ENCODE measurements at places on chromosomes 7 and 10.

DNA sequence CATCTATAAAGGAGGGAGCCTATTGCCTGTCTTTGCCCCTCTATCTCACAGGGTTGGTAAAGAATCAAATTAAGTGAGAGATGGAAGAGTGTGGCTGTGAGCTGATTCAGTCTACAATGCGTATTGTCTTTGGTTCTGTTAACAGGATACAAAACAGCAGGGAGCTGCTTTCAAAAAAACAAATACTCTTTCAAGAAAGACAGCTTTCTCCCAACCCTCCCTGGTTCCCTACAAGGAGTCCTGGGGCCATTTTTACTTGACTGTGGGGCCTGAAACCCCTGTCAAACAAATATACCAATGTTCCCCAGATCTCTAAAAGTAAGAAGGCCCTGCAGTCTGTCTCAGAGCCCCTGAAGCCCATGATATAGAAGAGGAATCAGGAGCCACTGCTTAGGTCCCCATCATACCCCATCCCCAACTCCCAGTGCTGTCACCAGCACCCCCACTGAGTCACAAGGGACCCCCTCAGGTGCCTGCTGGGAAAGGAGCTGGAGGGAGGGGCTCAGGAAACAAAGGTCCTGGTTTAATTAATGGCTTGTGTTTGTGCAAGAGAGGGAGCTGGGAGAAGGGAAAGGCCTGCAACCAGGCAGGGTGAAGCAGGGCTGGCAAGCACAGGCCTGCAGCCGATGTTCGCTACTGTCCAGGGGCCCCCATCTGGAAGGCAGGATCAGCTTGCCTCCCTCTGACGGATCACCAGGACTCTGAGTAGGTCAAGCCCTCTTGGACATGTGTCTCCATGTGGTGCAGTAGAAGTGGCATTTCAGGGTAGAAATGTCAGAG, 182.0 kb upstream of the GHITM start:
- no peak for DNase-seq

DNA sequence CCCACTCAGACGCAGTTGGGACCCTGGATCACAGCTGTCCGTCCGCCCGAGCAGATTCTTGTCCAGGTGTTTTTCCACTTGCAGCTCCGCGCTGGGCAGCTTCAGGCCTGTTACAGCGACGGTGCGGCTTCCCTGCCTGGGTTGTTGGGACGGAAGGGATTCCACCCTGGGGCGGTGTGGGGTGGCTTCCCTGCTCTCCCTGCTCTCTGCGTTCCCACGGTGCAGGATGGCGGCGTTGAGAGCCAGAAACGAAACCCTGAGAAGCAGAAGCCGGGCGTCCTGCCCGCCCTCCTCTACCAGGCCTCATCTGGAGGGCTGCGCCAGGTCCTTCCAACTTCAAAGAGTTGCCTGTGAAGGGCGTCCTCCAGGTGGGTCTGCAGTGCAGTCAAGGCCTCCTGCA, 194.4 kb downstream of the ADARB2 start:
- no peak for DNase-seq

- no peak for DNase-seq
These were observed 43.0 kb downstream of the SLC25A40 start for GRCh38 chr7:87833130-87833529.

GRCh38 chr10:125565046-125565445, 117.9 kb downstream of the TEX36 start:
- DNase-seq = no peak

GRCh38 chr10:18968159-18968558, 80.4 kb upstream of the MALRD1 start:
- no peak for DNase-seq

DNA sequence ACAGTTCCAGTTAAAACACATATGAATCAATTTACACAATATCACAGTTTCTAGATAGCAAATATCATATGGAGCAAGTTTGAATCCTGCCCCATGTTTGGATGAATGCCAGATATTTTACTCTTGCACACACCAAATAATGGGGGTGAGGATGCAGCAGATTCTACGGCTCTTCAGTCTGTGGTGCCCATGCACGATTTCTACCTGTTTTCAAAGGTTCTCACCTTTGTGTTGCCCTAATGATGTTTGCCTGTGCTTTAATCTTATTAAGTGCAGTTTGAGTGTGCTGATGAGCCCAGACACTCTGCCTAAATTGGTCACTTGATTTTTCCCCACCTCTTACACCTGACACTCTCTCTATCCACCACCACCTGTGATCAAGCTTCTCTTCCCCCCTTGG, 119.6 kb downstream of the NPY start:
- no peak for DNase-seq

GRCh38 chr10:77351386-77351785, 286.2 kb downstream of the KCNMA1 start:
- no peak for DNase-seq

DNA sequence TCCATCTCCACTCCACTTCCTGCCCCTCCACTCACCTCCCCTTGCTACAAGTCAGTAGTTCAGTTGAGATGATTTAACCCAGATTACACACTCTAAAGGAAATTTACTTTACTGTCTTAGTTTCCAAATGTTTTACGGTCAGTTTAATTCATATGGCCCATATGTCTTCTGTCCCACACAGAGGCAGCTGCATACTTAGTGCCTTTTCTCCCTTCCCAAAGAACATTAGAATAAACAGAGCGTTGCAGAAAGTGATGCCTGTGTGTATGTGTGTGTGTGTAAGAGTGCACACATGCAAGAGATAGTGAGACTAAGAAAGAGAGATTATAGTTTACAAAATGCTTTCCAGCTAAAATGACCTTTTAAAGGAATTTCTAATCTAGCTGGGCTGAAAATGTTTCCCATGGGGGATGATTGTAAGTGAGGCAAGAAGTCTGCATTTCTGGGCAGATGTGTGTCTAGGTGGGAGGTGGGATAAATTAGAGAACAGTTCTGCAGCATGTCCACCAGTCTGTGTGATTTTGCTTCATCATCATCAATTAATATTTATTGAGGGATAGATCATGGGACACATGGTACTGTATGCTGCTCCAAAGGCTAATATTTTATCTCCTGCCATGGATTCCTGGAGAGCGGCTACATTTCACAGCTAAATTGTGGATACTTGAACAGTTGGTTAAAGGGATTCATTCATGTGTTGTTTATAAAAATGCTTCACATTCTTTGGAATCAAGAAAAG, 81.5 kb downstream of the NXPH1 start:
- DNase-seq = no peak

DNA sequence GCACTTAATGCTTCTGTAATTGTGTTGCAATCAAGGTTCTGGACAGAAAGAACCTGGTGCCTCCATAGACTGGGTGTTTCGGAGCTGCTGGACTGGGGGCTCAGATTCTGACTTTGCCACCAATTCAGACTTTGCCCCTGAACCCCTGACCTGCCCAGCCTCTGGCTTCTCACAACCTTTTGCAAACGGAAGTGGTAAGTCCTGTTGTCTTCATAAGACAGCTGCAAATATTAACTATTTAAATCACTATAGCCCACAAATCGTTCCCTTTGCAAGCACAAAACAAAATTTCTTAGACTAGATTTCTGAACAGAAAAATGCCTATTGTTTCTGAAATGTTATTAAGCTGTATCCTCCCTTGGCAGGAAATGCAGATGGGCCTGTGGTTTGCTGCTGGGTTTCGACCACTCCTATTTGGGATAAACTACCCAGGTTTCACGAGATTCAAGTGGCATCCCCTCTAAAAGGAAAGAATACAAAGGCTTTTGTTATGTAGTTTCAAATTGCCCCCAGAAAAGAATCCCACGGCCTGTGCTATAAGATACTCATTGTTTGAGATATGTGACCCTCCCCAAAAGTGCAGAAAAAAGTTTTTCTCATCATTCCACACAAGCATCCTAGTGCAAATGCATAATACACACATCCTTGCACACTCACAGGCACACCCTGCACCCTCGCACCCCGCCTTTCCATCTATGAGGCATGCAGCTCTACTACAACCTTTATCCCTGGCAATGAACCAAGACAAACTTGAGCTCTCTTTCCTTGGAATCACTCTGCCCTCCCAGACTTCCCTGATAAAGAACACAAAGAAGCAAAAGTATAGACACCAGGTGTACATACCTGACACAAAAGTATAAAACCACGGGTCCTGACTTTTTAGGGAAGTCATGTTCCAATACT, 209.1 kb downstream of the PRPF18 start:
- peak; percentile 79 for DNase-seq

- DNase-seq = no peak
These were observed 27.5 kb downstream of the COPG2 start for GRCh38 chr7:130641040-130641439.
